ACHN (cell line): ENCODE measurements at places on chromosomes 7 and 10.

DNA sequence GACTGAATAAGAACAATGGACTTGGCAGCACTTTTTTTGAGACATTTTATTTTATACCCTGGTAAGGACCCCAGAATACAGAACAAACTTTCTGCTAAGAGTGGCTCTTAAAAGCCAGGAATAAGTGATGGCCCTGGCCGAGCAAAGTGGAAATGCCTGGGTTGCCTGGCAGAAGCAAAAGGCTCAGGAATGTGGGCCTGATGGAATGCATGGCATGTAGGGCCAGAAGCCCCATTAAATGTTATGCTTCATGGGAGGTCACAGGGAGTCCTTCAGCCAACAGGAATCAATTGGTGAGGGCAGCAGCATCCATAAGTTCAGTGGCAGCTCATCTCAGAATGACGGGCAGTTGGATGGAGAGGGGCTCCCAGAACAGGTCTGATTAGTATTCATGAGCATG is 301.5 kb upstream of the CACNA2D1 start:
- DNase-seq: peak; percentile 68

- no peak for DNase-seq
Measured at GRCh38 chr7:7249814-7250213, 67.5 kb downstream of the C1GALT1 start.

- DNase-seq: no peak
Measured at GRCh38 chr7:134946260-134946659, 40.0 kb upstream of the AGBL3 start.

DNA sequence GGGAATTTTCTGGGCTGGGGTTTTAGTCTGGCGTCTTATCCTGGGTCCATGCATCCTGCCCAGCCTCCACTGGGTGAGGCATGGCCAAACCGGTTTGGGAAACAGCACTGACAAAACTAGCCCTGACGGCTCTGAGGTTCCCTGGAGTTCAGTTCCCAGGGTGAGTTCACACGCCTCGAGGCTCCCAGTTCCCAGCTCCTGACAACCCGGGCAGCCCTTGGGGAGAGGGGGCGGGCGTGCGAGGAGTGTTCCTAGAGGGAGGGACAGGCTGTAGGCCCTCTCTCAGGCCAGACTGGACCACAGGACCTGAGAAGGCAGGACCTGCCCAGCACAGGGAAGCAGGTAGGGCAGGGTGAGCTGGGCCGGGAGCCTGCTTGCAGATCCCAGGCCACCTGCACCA is 82.3 kb upstream of the PPIF start:
- DNase-seq: no peak

DNA sequence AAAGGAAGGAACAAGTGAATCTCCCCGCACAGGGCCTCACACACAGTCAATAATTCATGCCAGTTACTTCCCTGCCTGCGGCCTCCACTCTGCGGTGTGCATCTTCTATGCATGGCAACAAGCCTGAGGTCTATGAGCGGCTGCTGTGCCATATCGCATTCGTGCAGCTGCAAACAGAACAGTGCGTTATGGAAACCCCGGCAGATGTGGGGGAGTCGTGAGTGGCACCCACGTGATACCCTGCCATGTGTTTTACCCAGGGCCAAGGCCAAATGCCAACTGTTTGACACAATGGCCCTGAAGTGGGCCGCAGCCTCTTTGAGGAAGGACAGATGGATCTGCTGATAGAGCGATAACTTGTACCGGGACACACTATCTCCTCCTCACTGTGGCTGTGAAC is 13.4 kb downstream of the TNS3 start:
- DNase-seq: no peak

- no peak for DNase-seq
Measured at GRCh38 chr7:149814494-149814893, 23.7 kb upstream of the ZNF862 start.

DNA sequence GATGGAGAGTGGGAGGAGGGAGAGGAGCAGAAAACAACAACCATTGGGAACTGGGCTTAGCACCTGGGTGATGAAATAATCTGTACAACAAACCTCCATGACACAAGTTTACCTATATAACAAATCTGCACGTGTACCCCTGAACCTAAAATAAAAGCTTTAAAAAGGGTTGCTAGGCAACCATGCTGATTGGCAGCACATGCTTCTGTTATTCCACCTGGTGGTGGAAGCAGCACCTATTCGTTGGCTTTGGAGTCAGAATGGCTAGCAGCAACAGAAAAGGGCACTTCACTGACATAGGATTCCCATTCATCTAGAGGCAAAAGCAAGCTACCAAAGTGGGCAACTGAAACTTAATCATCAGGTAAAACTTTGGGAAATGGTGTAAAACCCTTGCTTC is 57.1 kb downstream of the RELN start:
- DNase-seq: no peak

DNA sequence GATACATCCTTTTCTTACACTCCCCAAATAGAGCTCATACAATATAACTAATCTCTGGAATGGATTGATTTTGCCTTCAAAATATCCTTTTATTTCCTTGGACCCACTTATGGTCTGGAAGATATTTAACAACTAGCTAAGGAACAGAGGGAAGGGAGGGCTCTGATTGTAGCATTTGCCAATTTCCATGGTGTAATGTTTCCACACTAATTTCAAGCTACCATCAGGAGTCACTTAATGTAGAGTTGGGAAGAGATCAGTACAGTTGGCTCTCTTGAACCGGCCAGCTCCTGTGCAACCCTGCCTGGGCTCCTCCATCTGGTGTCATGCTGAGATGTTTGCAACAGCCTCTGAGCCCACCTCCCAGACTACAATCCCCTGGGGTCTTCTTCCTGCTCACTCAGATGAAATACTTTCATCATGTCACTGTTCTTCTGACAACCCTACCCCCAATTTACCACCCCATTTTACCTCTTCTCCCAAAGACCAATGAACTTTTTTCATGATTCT is 8.0 kb upstream of the IL6 start:
- DNase-seq: no peak

- no peak for DNase-seq
Measured at GRCh38 chr10:67077376-67077775, 151.5 kb downstream of the LRRTM3 start.

- DNase-seq: no peak
Measured at GRCh38 chr7:157558516-157558874, 221.7 kb downstream of the DNAJB6 start.

DNA sequence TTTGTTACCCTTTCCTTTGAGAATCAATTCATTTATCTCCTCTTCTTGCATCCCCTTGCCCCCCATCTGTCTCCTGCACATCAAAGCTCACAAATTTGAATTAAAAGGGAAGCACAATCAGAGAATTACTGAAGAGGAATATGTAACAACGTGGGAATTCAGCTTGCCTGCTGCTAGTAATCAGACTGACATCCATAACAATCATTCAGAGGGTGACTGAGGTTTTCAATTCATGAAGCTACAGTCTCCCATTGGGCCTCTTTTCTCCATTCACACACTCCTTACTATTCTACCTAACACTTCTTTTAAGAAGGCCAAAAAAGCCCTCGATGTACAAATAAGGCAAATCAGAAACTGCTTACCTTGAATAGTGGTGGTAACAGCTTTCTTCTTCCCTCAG is 24.3 kb upstream of the DNA2 start:
- no peak for DNase-seq

- DNase-seq: no peak
Measured at GRCh38 chr10:108905821-108906220, 1017.5 kb downstream of the XPNPEP1 start.

DNA sequence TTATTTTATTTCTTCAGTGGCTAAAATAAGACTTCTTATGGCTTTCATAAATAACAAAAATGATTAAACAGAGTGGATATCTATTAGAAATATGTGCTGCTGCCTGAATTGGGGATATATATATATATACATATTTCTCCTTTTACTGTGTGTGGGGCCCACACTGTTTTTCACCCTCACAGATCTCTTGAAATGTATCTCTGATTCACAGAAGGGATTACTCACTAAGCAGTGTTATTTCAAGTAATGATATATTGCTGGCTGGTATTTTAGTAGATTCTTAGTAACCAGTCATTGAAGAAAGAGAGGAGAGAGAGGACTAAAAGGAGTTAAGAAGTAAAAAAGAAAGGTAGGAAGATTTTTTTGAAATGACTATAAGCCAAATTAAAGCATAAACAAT is 308.6 kb upstream of the NRP1 start:
- DNase-seq: no peak

DNA sequence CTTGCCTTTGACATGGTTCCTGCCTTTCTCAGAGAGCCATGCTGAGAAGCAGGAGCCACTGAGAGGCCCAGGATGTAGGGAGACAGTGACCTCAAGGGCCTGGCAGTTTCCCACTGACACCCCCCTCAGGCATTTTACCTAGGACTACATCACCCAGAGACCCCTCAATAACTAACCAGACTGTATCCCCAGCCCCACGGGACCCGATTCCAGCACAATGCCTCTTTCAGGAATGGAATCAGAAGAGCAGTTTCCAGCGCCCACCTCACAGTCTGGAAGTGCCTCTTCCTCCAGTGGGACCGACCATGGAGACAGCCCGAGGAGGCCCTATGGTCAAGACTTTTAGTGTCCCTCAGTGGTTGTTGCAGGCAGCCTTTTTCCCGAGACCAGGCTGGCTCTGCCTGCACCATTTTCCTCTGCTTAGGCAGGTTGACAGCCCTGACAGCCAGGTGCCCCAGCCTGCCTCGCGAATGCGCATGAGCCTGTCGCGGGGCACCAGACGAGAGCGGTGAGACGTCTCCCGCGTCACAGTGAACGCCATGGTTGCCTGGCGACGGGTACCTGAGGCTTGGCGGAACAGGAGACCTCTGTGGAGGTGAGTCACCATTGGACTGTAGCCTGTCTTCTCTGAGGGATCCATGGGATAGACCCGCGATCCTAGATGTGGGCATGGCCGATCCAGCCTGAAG is 28.4 kb upstream of the ZNF273 start:
- no peak for DNase-seq

DNA sequence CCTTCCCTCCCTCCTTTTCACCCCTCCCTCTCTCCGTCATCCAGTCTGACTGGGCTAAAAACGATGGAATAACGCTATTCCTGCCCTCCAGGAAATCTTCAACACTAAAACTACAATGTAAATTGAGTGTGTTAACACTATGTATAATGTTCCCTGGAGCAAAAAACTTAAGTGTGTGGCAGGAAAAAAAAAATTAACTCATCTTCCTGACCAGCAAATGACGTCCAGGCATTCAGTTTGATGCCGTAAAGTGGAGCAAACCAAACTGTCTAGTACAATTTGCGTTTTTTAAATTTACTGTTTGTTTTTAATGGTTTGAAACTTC is 545 bp upstream of the MTPN start:
- no peak for DNase-seq

DNA sequence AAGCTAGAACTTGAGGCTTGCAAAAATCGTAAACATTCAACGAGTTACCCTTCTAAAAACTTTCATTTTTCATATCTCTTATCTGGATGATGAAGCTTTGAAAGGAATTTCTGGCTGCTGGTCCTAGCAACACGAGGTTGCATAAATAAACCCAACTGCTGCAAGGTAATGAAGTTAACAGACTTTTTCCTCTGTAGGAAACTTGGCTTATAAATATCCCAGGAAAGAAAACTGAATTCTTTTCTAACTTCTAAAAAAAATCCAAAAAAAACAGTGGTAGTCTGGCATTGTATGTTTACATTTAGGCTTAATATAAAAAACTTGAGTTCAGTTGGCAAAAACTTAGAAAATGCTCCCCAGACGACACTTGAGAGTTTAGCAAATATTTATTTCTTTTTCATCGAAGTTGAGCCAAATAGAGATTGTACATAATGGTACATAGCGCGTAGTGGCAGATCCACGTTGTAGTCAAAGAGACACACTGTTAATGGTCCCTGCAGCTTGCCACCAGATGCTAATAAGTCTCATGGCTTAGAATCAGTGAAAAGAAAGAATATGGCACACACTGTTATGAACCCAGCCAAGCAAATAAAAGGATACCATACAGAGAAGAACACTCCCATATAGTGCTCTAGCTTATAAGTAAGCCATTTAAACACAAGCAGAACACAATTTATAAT is 200.3 kb upstream of the PCLO start:
- DNase-seq: no peak

DNA sequence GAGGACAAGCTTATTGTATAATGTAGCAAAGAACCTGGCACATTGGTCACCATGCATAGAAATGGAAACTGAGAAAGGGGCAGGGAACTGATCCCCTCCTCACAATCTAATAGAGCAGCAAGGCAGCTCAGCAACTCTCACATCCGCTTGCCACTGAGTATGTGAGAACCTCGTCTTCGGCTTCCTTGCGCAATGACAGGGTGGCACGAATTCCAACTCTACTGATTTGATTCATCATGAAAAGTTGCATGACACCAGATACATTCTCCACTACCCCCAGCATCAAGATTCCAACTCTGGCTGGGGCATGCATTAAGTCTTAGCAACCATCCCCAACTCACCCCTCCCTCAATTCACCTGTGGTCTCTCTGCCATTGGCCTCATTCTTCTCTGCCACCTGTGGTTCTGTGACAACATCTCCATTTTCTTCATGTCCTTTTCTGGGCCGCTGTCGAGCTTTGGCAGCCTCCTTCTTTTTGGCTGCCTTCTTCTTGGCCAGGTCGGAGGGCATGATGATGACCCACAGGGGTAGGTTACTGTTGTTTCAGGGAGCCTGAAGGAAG is 976 bp downstream of the ABCF2 start:
- no peak for DNase-seq

DNA sequence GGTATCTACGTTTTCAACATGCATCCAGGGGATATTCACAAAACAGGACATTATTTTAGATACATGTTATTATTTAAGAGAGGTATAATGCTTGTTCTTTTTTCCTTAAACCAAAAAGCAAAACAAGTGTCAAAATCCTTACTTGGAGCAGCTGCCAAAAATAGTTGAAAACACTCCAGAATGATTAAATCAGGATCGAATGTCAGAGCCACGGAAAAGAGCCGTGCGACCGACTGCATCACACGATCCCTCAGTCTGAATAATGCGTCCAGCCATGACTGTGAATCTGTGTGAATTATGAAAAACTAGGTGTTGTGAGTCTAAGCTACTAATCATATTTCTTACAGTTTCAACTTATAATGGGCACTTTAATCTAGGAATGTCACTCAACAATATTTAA is 126.0 kb downstream of the PARD3 start:
- DNase-seq: no peak
